ENCODE measurements at places on chromosomes 5 and 9.

DNA sequence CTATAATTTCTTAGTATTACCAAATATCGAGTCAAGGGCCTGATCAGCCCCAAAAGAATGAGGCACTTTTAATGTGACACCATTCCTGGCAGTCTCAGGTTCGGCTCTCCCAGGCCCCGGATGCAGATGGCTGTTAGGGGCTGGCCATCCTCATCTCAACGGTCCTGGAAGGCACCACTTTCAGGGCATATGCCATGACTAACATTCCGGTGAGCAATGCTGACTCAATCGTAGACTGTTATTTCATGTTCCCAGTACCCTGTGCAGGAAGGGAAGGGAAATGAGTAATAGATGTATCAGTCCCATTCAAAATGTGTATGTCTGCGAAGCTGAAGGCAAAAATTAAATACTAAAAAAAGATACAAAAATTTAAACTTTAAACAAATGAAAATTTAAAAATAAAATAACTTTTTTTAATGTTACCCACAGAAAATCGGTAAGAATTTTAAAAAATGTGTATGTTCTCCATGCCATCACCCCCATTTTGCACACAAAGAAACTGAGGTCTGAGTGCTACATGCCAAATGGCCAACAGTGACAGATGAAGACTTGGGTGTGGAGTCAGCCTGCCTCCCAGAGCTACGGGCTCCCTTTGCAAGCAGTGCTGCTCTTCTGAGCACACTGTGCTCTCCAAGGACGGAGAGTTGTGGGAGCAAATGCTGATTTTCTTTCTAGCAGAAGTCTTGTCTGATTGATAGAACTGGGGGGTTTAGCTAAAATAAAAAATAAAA, 79.0 kb downstream of the GLDC start:
- DNase-seq, result no peak

DNA sequence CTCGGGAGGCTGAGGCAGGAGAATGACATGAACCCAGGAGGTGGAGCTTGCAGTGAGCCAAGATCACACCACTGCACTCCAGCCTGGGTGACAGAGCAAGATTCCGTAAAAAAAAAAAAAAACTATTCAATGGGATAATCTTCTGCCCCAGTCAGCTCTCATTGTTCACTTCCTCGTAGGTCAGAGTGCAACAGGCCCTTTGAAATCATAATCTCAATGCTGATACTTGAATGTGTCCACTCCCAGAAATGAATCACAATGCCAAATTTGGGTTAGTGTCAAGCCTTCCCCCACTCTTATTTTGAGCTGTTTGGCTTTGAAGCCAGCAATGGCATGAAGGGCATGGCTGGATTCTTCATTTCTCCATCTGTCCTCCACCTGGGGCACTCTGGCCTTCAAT, 610.3 kb upstream of the KLF4 start:
- no peak for DNase-seq

DNA sequence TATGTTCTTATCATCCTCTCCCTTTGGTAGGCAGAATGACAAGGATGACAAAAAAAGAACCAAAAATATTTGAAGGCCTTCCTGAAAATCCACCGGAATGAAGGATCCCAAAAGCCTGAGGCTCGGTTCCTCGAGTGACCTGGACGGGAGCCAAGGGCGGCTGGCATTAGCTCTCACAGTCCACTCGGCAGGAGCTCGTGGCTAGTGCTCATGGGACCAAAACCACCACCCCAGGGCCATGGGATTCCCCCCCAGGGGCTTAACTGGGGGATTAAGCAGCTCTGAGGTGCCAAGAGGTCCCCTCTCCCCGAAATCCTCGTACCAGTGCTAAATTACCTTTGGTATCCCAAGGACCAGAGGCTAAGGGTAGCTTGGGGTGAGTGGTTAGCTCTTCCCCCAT, 586 bp upstream of the PDZD2 start:
- DNase-seq, result no peak

GRCh38 chr9:111231801-111232580, 98.0 kb downstream of the OR2K2 start:
- no peak for DNase-seq

DNA sequence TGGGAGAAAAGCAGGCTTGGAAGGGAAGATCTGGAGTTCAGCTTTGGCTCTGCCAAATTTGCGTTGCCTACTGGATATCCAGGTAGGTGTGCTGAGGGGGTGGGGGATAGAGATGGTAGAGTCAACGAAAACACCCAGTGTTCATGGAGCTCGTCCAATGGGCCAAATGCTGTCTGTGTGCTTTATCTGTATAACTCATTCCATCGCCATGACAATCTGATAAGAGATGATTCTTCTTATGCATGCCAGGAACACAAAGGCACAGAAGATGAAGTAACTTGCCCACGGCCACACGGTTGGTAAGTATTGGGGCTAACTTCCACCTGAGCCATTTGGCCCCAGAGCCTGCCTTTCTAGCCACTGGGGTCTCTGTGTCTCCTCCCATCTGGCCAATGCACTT, 53.2 kb downstream of the BOD1 start:
- DNase-seq, result no peak

GRCh38 chr5:109111680-109112079, 298.1 kb downstream of the PJA2 start:
- DNase-seq, result no peak

DNA sequence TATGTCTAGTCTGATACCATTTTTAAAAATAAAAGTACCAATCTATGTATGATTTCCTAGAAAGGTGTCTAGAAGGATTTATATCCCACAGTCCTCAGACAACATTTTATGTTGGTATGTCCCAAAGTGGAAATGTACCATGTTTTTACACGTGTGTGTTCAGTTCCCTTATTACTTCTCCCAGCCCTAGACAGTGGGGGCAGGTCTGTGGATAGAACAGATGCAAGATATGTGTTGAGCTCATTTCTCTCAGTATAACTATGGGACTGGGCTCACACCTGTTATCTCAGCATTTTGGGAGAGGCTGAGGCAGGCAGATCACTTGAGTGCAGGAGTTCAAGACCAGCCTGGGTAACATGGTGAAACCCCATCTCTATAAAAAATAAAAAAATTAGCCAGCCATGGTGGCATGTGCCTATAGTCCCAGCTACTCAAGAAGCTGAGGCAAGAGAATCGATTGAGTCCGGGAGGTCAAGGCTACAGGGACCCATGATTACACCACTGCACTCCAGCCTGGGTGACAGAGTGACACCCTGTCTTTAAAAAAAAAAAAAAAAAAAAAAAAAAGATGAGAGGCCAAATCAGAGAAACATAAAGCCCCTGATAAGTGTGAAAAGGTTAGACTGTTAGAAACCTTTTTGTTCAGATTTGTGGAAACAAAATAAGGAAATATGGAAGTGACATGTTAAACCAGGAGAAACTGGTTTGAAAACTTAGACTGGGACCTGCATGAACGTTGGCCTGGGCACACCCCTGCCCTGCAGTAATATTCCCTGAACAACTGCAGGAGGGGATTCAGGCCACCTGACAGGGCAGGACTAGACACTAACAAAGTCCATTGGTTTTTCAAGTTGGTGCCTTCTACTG, 7.4 kb upstream of the SLC2A8 start:
- no peak for DNase-seq

GRCh38 chr5:174189654-174190541, 144.4 kb downstream of the NSG2 start:
- no peak for DNase-seq

GRCh38 chr5:61069150-61069549, 93.1 kb downstream of the SMIM15 start:
- no peak for DNase-seq

DNA sequence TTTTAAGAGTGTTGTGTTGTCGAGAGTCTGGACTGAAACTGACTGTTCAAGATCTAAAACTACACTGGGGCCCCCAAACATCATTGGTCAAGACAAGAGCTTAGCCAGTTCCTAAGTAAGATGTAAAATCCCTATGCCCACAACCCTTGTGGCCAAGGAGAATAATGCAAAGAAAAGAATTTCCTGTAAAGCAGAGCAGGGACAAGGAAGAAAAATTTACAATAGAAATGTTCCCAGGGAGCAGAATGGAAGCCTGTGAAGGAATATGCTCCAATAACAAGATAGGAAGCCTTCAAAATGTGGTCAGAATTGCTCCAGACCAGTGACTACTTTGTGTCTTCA, 20.4 kb downstream of the PPP1R2B start:
- no peak for DNase-seq

- DNase-seq, result no peak
Observed at GRCh38 chr5:171907725-171908343, 98.6 kb downstream of the FBXW11 start.

DNA sequence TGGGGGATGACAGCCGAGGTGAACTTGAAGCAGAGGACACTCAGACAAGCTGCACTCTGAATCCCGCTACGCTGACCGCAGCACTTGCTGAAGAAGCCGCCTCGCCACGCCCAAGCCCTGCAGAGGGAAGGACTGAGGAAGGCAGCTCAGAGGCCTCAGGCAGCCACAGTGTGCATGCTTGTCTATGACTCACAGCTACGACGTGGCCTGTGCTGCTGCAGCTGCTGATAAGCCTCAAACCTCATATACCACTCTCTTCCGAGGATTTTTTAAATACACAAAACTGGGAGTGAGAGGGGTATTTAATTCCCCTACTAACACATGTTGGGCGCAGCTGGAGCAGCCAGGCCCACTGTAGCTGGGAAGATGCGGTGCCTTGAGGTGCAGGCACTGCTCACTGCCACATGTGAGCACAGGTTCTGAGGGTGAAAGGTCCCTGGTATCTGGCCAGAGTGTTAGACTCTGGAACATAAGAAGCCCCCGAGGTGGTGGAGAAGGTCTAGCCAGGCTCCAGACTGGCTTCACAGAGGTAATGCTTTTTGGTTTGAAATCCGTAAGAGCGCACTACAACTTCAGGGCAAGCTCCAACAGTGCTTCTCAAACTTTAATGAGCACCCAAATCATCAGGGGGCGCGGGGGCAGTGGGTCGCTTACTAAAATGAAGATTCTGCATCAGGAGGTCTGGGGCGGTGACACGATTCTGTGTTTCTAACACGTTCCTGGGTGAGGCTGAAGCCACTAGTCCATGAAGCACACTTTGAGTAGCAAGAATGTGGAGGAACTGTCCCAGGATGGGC, 196.8 kb downstream of the AUH start:
- no peak for DNase-seq

GRCh38 chr5:5421149-5421960, 1.1 kb upstream of the ICE1 start:
- DNase-seq, result no peak

DNA sequence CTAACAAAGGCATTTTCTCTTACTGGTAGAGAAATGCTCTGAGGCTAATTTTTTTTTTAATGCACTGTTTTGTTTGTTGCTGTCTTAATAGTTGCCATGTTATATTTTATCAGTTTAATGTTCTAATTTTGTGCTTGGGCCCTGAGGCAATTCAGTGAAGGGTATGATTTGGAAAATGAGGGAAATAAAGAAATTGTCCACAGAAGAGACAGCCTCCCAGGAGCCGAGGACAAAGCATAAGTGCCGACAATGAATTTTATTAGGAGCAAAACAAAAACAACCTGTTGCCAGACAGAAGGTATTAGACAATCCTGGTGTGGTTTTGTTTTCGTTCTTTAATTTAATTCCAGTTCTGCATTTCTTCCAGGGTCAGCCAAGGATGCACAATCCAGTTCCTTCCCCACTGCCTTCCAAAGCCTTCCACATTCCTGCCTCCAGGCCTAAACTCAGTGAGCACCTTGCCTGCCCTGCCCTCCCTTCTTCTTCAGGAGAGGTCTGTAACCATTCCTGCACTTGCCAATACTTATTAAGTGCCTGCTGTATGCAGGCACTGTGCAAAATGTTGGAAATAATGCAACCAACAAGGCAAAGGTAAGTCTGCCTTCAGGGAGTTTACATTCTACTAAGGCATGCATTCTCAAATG, 4.3 kb upstream of the TCOF1 start:
- DNase-seq, result no peak

DNA sequence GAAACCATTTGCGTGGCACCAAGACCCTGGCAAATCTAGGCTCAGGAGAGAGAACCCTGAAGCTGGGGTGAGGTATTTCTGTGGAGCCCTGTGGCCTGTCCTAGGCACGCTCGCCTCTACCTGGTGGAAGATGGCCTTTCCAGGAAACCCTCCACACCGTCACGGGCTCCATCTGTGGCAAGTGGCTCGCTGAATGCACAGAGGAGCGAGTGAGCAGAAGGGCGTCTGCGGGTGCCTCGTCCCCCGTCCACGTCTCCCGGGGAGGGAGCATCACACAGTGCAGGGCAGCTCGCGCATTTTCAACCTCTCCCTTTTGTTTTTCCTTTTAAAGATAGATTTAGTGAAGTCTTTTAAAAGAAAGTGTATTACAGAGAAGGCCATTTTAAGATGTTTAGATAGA, 25.3 kb upstream of the RASGEF1C start:
- no peak for DNase-seq

DNA sequence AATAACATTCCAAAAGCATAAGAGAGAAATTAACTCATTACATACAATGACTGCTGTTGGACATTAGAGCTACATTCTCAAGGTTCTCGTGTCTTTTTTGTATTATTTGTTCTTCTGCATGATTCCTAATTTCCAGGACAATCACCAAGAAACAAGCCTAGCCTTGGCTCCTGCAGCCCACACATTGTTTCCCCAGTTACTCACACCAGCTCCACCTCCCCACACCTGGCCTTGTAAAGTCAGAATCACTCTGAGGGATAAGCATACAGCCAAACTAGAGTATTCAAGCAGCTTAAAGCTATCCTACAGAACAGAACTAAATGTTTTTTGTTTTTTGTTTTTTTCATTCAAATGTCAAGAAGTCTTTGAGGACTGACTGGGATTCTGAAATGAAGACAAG, 189.2 kb downstream of the HINT1 start:
- no peak for DNase-seq

GRCh38 chr5:142684508-142685041, 1.3 kb downstream of the FGF1 start:
- no peak for DNase-seq

GRCh38 chr5:41334221-41334620, 120.9 kb upstream of the C6 start:
- no peak for DNase-seq

DNA sequence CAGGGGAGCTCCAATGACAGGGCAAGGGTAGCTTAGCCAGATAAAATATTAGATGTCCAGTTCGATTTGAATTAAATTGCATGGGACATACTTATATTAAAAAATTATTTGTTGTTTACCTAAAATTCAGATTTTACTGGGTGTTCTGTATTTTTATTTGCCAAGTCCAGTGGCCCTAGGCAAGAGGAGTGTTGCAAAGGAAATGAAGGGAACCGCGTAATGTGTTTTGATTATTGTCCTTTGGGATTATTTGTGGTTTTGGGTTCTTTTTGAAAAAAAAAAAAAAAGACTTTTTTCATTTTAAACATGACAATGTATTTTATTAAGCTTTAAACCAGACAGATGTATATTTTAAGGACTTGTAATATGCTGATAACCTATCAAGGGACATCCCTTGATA, 179.3 kb downstream of the C9orf152 start:
- DNase-seq, result no peak

GRCh38 chr5:80255431-80255810, 427 bp downstream of the SERINC5 start:
- no peak for DNase-seq

Data from cortex of kidney (tissue), 1 donor.